ENCODE measurements at places on chromosomes 1 and 21.

DNA sequence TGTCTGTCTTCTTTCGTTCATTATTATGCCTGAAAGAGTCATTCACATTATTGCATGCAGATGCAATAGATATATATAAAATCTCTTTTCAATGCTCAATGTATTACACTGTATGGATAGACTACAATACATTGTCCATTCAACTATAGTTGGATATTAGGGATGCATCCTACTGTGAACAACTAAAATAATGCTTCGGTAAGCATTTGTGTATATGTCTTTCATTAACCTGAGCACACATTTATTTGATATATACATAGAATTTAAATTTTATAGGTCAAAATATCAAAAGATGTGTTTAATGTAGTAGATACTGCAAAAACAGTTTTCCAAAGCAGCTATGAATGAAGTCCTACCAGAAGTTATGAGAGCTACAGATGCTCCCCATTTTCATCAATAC is 8.9 kb downstream of the PLD5 start:
- DNase-seq: no peak

- no peak for DNase-seq
Measured at GRCh38 chr1:42336978-42337377, 1.9 kb upstream of the FOXJ3 start.

GRCh38 chr1:22026924-22027289 is 25.4 kb downstream of the CELA3A start:
- no peak for DNase-seq

DNA sequence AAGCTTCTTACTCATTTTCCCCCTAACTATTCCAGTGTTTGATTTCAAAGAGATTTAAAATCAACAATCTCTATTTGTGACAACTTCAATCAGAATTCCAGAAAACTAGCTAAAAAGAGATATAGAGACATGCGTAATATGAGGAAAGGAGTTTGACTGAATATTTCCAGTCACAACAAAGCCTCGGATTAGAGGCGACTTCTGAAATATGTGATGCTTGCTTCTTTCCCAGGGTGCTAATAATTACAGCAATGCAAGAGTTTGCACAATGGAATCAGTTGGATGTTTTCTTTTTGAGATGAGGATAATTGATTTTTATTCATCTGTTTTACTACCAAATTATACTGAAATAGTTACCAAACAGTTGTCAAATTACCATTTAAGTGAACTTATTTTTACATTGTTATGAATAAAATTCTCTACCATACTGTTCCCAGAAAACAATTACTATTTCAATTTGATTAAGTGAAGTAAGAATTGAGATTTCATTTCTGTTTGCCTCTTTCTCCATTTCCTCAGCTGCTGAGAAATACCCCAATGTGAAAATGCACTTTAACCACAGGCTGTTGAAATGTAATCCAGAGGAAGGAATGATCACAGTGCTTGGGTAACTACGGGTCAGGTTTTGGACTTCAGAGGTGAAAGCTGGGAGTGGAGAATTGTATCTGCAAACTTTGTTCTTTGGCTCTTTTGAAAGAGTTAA is 28.1 kb downstream of the KMO start:
- DNase-seq: no peak

DNA sequence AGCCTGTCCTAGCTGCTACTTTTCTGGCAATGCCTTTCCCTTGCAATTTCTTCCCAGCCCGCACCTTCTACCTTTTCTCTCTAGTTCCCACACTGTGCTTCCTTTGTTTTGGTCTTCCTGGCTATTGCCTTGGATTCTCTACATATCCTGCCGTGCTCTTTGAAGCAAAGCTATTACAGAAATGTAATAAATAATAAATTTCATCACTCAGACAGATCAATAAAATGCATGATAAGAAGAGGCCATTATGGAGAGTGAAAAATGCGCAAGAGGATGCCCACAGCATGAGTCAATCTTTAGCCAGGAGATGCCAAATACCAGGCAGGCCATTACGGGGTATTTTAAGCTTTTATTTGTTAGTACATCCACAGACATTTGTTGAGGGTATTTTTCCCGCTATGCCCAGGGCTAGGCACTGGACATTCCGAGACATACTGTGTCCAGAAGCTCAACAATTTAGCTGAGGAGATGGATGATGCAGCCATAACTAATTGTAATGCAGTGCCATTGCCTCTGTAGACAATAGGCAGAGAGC is 163.6 kb downstream of the ST6GALNAC3 start:
- no peak for DNase-seq

- DNase-seq: no peak
Measured at GRCh38 chr1:101465941-101466340, 229.1 kb downstream of the S1PR1 start.

GRCh38 chr1:225999912-226000337 is 782 bp upstream of the SDE2 start:
- DNase-seq: peak; percentile 39

DNA sequence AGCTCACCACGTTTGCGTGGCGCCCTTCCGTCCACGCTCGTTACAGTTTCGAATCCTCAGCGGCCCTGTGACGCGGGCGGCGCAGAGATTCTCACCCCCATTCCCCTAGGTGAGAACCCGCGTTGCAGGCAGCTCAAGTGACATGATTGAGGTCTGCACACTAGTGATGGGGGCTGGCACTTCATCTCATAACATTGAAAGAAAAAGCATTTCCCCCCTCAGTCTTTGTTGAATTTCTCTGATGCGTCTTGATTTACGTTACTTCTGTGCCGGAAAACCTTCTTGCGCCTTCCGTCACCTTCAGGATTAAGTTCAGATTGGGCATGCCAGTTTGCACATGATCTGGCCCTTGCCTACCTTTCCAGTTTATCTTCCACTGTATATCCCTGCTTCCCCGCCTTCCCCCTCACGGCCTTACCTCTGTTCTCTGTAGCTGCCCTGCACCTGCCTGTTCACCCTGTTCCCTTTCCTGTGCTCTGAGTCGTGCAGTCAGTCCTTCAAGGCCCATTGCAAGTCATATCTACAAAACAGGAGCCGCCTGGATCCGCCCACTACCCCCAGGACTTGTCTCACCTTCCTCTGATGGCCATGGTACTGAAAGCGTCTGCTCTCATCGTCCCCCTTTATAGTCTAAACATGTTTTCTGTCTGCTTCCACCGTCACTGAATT is 1.1 kb downstream of the CTPS1 start:
- peak; percentile 39 for DNase-seq

- DNase-seq: no peak
Measured at GRCh38 chr1:232445361-232446106, 184.4 kb downstream of the SIPA1L2 start.
